Activated T-cell treated with anti-CD3 and anti-CD28 coated beads, Interleukin-2, amount 50 U/mL, for 4 hours (primary cell): ENCODE measurements at places on chromosomes 6 and 20. TPM values are rescaled to one million over a fixed set of nuclear protein-coding genes. Genes with fewer than 3 reads are reported as not detected.

DNA sequence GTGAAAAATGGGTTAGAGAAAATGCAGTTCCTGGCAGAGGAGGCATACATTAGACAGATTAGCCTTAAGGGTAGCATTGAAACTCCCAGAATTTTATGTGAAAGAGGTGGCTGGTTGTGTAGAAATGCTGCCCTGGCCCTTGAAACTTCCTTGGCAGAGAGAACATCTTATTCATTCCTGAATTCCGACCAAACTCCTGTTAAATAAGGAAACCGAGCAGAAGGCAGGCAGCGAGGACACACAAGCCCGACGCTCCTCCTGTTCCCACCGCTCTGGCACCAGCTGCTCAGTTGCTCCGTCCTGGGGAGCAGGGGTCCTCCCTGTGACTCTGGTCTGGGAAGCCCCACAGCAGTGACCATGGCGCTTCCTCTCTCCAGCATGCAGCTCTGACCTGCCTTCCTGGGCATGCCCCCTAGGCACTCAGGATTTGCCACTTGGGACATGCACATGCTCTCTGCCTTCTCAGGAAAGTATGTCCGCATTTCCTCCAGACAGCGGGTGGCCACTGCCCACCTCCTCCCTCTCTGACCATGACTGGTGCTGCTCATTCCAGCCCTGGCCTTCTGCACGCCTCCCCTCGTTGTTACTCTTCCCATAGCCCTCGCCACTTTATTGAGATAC is 35.2 kb upstream of the CLDN20 start:
- no peak for DNase-seq

GRCh38 chr20:18019068-18019467 is 38.6 kb downstream of the OVOL2 start:
- DNase-seq, result no peak

DNA sequence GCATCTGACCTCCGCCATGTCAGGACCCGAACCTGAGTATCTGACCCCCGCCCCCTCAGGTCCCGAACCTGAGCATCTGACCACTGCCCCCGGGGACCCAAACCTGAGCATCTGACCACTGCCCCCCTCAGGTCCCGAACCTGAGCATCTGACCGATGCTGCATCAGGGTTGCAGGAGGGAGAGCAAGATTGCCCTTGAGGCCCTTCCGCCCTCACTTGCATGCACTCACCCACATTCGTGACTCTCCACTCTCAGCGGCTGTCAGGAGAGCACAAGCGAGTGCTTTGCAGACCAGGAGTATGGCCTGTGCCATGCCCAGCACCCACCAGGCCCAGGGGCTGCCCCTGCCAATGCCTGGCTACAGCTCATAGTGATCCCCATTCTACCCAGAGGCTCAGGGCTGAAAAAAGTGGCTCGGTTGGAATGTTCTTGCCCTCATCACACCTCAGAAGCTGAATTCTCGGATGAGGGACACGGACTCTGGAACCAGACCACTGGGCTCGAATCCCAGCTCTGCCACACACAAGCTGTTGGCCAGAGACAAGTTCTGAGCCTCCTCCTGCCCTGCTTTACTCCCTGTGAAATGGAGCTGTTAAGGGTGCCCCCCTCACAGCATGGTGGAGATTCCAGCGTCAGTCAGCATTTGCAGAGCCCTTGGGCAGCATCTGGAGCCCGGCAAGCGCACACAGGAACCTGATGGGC is 82.1 kb downstream of the DLL1 start:
- DNase-seq, result no peak

DNA sequence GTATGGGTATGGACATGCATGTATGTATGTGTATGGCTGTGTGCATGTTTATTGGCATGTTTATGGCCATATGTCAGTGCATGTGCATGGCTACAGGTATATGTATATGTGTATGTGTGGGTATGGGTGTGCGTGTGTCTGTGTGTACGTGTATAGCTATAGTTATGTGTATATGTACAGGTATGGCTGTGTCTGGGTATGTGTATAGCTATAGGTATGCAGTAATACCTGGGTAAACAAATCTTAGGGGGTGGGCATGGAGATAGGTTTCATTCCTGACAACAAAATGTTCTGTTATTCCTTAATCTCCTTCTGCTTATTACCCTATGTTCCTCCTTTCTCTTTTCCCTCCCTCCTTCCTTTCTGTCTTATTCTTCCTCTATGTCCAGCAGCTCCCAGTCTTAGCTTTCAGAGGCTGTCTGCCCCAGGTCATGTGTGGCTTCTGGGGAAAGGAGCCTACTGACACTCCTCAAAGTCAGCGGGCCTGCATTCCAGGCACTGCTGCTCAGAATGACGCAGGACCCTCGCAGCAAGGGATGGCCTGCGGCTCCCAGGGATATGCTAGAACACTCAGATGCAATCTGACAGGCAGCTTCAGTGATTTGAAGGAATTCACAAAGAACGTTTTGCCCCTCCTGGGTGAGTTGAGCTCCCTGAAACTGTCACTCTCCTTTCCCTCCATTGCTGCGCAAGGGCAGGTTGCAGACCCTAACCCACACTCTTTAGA is 139.3 kb upstream of the PHACTR1 start:
- no peak for DNase-seq

DNA sequence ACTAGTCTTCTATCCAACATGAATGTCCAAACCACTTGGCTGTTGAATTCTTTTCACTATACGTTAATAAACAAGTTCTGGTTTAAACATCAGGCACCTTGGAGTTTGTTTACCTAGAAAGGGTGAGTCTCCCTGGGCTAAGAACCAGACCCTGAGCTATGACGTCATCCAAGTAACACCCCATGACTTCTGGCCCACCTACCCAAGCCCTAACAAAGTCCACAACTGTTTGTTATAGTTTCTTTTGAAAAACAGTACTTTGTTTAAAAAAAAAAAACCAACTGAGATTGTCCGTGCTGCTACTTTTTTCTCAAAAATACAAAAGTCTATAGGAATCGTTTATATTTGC is 146.9 kb upstream of the BEND6 start:
- no peak for DNase-seq

DNA sequence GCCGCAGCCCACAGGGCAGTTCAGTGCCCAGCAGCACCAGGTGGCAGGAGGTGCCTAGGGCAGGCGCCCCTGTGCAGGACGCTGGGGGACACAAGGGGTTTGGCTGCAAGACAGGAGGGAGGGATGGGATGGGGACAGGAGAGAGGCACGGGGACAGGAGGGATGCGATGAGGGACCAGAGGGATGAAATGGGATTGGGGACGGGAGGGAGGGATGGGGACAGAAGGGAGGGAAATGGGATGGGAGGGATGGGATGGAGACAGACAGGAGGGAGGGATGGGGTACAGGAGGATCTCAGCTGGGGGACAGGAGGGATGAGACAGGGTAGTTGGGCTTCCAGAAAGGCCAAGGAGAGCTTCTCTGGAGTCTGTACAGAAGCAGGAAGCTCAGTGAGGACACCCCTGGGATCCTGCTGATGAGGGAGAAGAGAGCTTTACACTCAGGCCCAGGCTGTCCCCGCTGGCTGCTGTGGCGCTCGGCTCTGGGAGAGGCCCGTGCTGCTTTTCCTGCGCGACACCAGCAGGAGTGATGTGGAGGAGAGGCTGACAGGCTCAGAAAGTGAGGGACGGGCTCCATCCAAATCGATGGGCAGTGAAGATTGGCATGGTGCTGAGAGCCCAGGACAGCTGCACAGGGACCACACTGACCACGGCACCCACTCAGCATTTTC is 400.8 kb downstream of the SMOC2 start:
- no peak for DNase-seq

RSPO3 gene
- not detected for total RNA-seq
